Fibroblast of skin of back (primary cell): ENCODE measurements at places on chromosomes 1 and 21.

DNA sequence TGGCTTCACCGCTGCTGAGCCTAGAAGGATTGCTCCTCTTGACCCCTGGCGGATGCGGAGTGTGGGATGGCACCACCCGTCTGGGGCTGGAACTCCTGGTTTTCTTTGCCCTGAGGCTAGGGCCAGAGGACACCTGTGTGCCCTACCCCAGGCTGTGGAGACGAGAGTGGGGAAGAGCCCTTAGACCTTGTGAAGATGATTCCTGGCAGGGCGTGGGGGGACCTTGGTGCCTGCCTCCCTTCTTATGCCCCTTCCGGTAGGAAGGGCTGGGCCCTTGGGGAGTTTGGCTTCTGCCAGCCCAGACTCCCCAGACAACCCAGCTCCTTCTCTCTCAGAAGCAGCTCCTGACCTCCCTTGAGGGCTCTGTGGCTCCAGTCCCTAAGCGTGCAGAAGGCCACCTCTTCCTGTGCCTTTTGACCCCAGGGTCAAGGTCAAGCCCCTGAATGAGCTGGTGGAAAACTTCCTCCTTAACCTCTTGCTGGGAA, 891 bp downstream of the RPS6KA1 start:
- no peak for DNase-seq

DNA sequence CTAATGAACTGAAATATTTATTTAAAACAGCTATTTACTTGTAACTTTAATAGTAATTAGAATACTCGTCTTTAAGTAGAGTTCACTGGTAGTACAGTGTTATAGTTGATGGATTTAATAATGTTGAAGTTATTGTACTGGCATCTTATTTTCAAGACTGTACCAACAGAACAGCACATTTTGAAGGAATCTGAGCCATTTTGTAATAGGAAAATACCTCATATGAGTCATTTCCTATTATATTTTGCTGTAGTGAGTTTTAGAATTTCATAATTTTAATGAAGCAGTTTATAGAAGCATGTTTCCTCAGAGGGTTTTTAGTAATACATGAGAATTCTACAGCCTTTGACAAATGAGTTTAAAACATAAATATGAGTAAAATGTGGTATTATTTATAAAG, 258.3 kb downstream of the OLFM3 start:
- peak; percentile 76 for DNase-seq

GRCh38 chr21:41112740-41113692, 54.9 kb upstream of the BACE2 start:
- peak; percentile 98 for DNase-seq

GRCh38 chr1:175891783-175892309, 148.5 kb upstream of the TNR start:
- no peak for DNase-seq

GRCh38 chr1:159315381-159315780, 13.2 kb downstream of the FCER1A start:
- DNase-seq: no peak

- no peak for DNase-seq
Measured at GRCh38 chr1:230108580-230108979, 41.5 kb downstream of the GALNT2 start.

- DNase-seq: no peak
Measured at GRCh38 chr1:205300149-205300548, 21.4 kb downstream of the NUAK2 start.

GRCh38 chr1:157978586-157979403, 14.7 kb upstream of the KIRREL1 start:
- no peak for DNase-seq

DNA sequence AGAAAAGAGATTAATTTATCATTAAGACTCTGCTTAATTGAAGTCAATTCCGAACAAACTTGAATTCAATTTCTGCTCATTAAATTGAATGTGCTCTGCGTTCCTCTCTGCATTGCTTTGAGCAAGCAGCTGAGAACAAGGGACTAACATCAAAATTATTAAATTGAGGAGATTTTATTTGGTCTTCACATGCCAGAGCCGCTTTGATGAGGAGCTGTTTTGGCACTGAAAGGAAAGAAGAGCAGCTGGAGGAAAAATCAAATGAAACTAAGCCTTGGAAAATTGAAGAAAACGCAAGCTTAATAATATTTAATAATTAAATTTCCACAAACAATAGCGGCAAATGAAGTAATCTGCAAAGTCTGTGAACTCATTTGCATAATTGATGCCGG, 222.0 kb upstream of the PKN2 start:
- no peak for DNase-seq

DNA sequence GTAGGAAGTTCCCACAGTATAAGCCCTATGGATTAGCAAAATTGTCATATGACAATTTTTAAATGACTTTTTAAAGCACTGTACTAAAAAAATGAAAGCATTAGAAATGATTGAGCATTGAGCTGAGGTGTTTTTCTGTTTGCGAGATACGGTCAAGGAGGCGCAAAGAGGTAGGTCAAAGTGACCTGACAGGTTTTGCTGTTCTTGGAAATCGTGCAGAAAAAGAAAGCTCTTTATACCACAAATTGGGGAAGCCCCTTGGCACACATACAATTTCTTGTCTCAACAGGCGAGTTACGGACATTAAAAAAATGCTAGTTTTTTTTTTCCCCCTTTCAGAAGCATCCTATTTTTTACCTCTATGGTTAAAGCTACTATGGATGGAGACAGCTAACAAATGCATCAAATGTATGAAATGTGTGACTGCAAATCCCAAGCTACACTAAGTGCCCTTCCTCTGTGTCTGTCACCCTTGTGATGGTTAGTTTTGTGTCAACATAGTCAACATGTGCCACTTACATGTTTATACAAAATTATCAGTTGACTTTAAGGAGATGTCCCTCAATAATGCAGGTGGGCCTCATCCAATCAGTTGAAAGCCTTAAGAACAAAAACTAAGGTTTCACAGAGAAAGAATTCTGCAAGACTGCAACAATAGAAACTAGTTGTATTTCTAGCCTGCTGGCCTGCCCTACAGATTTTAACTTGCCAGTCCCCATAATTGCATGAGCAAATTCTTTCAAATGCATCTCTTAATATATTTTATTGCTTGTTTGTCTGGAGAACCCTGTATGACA, 29.3 kb downstream of the CRYZ start:
- DNase-seq: no peak

DNA sequence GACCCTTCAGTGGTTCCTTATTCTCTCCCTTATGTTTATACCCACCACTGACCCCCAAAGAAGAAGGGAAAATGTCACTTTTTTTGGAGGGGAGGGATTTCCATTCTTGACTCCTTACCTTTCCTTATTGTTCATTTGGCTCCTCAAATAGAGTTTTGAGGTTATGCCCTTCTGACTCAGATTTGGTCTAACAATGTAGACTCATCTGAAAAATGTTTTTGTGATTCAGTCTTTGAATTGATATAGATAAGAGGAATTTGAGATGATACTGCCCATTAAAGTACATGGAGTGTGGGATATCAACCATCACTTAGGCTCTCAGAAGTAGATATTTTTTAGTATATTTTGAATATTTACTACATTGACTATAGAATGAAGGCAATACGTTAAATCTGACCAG, 16.1 kb downstream of the USP1 start:
- DNase-seq: no peak

GRCh38 chr21:29318354-29318753, 19.6 kb downstream of the BACH1 start:
- DNase-seq: no peak

DNA sequence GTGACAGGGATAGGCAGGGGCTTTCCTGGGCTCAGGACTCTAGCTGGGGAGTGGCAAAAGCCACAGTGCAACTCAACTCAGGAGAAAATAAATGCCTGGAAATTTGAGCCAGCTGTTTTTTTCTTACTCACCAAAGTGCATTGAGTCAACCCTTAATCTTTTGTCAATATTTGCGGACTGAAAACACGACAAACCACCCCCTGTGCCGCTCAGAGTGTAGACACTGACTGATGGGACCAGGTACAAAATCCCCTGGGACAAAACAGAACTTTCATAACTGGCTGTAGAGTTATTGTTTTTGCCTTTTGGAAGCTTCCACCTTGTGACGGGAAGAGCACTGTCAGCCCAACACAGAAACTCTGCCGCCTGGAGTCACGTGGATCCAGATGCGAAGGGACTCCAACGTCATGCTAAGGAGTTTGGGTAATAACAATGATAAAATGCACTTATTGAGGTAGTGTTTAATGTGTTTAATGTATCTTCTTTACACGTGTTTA, 164.6 kb downstream of the PLPP3 start:
- DNase-seq: no peak

GRCh38 chr1:46557403-46557802, 6.0 kb upstream of the KNCN start:
- DNase-seq: no peak

DNA sequence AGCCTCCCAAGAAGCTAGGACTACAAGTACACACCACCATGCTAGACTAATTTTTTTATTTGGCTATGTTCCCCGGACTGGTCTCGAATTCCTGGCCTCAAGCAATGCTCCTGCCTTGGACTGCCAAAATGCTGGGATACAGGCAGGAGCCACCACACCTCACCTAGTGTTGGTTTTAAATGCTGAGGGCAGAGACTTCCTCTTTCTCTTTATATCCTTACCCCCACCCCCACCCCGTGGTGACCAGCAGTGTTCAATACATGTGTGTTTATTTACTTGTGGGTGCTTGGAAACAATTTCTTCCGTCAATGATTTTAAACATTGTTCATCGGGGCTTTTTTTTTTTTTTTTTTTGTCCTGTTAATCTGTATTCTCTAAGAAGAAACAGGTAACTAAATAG, 158.9 kb downstream of the ZBTB18 start:
- DNase-seq: no peak

DNA sequence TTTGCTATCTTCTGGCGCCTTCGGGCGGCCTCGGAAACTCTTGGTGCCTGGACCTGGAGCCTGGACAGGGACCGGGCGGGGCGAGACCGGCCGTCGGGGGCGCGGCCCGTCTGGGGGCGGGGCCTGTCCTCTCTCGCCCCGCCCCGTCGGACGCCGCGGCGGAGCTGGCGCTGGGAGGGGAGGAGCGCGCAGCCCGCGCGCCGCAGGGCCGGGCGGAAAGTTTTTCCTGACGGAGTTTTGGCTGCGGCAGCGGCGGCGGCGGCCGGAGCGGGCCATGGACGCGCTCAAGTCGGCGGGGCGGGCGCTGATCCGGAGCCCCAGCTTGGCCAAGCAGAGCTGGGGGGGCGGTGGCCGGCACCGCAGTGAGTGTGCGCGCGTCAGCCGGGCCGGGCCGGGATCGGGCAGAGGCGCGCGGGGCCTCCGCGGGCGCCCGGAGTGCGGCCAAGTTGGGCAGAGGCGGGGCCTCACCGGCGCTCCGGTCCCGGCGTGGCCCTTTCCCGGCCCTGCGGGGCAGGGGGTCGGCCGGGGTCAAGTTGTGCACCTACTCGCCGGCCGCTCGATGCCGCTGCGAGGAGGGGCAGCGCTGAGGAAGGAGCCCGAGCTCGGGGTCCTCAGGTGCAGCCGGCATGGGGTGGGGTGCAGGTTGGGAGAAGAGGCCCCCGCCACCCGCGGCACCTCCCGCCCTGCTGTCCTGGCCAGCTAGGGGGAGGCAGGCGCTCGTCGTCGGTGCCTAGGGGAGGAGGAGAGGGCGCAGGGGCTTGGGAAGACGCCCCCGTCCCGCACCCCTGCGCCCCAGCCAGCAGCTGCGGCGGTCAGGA, at the start of gene LDLRAP1:
TSS of gene LDLRAP1 (plus strand) at position 182 of the 818 bp plus-strand sequence. CDS start at position 275, 93 bp downstream.
- DNase-seq: peak; percentile 72

GRCh38 chr21:32064281-32064910, 191.6 kb downstream of the HUNK start:
- no peak for DNase-seq

DNA sequence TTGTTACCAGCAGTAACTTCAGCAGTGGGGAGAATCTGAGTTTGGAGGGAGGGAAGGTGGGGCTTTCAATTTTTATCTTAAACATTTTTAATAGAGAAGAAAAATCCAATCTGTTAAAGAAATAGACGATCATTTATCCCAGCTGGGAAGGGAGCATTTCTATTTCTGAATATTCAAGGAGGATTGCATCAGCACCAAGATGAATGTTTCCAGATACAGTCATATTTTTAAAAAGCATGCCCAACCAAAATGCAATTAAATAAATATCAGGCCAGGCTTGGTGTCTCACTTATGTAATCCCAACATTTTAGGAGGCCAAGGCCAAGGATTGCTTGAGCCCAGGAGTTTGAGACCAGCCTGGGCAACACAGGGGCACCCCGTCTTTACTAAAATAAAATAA, 1.7 kb upstream of the ATP1A4 start:
- DNase-seq: peak; percentile 81

DNA sequence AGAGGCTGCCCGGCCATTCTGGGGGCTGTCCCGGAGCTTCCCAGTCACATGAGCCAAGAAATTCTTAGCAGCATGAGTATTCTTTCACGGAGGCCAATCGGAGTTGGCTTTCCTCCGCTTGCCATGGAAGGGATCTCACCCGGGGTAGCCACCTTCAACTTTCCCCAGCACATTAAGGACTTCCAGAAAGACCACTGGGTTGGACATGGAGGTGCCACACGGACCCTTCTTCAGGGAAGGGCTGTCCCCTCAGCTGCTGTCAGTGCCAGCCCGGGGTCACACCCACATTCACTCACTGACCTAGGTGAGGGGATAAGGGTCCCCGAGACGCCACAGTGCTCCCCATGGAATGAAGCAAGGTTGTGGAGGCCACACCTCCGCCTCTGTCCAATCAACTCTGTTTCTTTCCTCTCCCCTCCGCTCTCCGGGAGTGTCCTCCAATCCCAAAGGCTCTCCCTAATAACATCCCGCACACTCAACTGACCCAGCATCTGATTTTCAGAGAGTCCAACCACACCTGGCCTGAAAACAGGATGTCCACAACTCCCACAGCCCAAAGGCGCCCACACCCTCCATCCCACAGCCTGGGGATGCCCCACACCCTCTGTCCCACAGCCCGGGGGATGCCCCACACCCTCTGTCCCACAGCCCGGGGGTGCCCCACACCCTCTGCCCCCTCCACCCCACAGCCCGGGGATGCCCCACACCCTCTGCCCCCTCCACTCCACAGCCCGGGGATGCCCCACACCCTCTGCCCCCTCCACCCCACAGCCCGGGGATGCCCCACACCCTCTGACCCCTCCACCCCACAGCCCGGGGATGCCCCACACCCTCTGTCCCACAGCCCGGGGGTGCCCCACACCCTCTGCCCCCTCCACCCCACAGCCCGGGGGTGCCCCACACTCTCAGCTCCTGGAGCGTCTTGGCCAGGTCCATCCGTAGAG, 19.4 kb downstream of the RSPH1 start:
- DNase-seq: no peak

DNA sequence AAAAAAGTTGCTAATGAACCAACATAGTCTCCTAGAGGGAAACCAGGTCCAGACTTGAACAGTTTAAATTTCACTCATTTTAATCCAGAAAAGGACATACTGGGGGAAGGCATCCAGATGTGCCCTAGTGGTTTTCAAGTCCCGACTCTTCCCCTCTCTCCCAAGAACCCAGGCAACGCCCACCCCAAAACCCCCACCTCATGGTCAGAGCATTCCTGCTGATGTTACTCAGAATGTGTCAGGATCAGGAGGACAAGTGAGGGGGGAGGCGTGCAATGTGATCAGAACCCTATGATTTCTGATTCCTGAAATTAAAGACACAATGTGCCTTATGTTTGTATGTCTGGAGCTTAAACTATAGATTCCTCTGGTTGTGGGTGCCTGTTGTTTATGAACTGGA, 1.6 kb upstream of the CTSK start:
- peak; percentile 79 for DNase-seq

GRCh38 chr1:234675572-234675971, 65.6 kb upstream of the IRF2BP2 start:
- DNase-seq: no peak

GRCh38 chr1:18119771-18120377, 12.3 kb downstream of the IGSF21 start:
- DNase-seq: no peak

GRCh38 chr1:51669816-51670215, 52.9 kb downstream of the OSBPL9 start:
- no peak for DNase-seq

- no peak for DNase-seq
Measured at GRCh38 chr1:240484804-240485443, 127.0 kb downstream of the GREM2 start.
